ENCODE measurements at places on chromosomes 11 and 22. TPM values are rescaled to one million over a fixed set of nuclear protein-coding genes. Genes with fewer than 3 reads are reported as not detected.

DNA sequence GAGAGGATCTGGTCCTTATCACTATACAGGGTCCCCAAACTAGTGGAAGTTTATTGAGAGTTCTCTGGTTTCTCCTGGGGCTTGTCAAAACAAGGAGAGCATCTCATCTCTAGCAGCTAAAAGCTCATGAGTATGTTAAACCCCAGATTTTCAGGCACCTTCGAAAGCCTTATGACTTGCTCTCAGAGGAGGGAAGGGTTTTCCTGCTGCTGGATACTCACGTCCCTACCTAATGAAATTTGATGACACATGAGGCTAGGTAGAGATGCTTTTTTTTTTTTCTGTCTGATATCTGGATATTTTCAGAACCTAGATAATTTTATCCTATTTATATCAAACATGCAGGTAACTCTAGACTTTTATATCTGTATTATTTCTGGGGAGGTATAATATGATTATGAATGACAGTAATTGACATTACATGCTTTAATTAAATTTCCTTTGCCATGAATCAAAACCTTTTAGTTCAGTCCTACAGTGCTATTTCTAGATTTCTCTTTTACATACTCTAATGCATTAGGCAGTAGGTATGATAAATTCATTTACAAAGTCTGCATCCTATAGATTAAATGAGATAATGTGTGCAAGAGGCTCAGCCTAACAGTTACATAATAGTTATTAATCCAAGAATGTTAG, 73.9 kb downstream of the PARVA start:
- DNase-seq, result no peak

DNA sequence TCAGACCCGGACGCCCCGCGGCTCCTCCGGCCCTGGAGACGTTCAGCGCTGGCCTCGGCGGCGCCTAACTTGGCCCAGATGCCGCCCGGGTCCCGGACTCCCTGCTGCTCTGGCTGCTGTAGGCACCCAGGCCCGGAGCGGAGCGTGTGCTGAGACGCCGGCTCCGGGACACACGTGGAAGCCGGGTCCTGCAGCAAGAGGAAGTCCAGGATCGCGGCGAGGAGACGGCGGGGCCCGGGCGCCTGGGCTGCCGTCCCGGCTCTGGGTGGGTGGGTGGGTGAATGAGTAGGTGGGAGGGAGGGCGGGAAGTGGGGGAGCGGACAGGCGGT, 223 bp downstream of the WT1 start:
- peak; percentile 39 for DNase-seq

DNA sequence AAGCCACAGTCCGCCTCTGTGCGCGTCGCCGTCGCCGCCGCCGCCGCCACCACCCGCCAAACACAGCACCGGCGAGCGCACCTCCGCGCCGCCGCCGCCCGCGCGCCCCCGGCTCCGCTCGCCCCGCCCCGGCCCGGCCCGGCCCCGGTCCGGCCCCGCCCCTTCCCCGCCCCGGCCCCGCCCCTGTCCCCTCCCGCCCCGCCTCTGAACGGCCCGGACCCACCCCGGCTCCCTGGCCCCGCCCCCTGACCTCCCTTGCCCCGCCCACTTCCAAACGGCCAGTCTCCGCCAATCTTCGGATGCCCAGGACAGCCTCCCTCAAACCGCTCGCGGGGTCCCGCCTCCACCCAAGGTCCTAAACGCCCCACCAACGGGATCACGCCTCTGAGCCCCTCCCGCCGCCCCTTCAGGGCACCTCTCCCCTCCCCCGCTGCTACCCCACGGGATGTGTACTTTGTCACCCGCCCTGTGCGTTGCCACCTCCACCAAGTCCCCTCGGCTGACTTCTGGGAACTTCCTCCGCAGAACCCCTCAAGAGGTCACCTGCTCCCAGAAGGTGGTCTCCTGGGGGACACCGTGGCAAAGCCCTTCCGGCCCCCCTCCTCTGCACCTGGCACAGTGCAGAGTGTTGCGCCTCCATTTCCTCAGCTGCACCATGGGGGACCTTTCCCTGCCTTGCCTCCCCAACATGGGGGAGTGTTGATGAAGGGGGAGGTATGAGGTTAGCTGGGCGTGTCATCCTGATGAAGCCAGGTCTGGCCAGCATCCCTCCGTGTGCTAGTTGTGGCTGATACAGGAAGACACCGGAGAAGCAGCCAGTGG, at the start of gene KIAA0930:
TSS of gene KIAA0930 (minus strand) at position 85 of the 822 bp plus-strand sequence. CDS start 191 bp downstream, outside the sequence.
- DNase-seq, result peak; percentile 62

DNA sequence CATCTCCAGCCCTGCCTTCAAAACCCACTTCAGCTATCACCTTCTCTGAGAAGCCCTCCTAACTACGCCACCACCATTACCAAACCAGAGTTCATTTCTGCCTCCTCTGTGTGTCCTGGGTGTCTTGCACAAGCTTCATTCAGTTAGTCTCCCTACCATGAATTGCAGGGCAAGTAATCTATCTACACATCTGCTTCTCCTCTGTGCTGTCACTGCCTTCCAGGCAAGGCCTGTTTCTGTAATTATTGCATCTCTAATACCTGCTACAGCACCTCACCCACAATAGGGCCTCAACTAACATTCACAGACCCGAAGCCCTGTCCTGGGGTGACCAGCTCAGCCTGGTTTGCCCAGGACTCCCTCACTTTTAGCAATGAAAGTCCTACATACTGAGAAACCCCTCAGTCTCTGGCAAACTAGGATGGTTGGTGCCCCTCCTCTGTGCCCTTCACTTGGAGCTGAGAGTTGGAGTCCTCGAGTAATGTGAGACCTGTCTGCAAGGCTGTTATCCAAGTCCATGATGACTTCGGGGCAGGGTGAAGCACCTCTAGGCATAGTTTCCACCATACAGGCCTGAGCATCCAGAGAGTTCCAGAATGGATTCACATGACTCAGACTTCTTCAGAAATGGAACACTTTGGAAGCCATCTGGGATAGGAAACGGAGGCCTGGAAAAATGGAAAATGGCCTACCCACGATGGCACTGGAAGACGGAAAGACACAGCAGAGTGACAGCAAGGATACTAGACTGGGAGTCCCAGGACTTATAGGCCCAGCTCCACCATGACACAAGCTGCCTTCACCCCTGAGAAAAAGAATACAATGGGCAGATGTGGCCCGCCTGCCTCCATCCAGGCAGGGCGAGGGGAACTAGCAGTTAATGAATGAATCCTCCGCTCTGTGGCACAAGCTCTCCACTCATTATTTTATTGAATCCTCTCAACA, 269.3 kb downstream of the BUD13 start:
- DNase-seq, result no peak

DNA sequence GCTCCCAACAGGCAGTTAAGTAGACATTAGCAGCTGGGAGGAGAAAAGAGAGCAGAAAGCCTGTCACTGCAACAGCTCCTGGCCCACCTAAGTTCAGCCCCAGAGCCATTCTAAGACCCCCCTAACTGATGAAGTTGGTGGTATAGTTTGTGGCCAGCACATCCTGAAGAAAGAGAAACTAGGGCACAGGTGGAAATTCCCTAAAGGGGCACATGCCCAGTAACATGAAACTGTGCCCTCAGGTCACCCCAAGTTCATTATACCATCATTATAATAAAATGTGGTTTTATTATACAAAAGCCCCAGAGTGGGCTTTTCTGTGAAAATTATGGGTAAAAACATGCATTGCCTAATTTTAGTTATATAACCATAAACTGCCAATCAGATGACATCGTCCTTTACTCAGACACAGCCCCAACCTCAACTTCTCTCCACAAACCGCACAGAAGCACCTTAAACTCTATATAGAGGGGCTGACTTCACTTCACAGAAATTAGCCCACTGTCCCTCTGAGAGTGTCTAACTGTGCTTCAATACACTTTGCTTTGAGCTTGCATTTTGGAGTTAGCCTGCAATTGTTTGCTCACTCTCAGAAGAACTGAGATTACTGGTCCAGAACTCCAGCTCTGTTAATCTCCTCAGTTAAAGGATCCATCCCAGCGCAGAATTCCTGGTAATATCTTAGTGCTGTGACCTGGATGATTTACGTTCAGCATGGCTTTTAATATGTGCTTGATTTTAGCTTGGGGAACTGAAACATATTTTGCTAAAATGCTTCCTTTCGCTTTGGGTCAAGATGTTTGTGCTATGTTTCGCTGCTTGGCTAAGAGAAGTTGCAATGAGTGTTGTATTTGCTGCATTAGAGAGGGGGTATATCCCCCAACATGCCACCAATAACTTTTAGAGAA, 1.8 kb upstream of the APOL3 start:
- no peak for DNase-seq

DNA sequence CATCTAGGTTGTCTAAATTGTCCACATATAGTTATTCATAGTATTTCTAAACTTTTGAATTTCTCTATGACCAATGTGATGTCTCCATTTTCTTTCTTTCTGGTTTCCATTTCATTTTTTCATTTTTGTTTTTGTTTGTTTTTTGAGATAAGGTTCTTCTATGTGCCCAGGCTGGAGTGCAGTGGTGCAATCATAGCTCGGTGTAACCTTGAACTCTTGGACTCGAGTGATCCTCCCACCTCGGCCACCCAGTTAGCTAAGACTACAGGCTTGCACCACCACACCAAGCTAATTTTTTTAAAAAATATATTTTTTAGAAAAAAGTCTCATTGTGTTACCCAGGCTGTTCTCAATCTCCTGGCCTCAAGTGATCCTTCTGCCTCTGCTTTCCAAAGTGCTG, 8.2 kb downstream of the GSTT4 start:
- DNase-seq, result no peak

DNA sequence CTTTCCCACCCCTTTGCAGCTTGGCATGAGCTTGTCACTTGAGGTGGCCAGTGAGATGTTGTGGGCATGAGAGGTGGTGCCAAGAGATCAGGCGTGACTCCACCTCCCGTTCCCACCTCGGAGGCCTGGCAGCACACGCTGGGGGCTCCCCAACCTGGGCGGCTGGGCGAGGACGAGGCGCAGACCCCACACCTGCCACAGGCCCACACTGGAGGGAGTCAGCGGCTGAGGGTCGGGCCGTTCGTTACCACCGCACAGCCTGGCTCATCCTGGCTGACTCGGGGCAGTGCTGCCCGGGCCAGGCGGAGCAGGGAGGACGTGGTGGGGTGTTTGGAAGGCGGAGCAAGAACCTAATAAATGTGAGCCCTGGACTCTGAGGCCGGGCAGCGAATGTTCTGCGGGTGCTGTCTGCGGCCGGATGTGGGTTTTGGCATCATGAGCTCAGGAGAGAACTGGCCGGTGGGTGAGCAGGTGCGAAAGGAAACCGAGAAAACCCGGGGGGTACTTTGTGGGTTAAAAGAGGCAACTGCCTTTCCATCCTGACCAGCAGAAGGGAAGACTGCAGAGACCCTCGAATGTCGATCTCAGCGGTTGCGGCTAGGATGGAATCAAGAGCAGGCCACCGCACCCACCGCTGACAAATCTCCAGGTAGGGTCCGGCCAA, 10.2 kb upstream of the IFITM3 start:
- DNase-seq, result no peak

GRCh38 chr11:37811349-37811748, 1213.3 kb upstream of the RAG2 start:
- no peak for DNase-seq

The RFPL1 gene
- total RNA-seq, result not detected

The DYNC2H1 gene
- total RNA-seq, result 18.5 TPM

Measured in RPMI7951 (cell line).